Anterior cingulate cortex (tissue), 58 donors: ENCODE measurements at places on chromosomes 11 and 22.

DNA sequence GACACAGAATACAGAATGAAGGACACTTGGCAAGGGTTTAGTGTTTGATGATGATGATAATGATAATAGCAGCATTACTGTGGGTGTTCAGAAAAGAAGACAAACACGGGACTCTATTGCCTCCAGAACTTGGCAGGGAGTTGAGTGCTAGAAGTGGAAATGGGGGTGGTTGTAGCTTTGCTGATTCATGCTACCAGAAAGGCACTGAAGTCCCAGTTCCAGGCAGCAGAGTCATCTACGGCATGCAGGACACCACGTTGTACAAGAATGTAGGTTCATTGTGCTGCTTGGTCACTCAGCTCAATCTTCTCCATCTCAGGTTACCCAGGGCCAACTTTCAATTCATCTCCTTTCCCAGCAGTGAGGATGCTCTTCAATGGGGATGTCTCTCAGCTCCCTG, 115.7 kb downstream of the NTM start:
- no peak for DNase-seq

GRCh38 chr11:80477178-80477577, 1036.3 kb upstream of the TENM4 start:
- DNase-seq, result no peak

GRCh38 chr11:103007521-103007920, 52.0 kb upstream of the MMP13 start:
- DNase-seq, result no peak

DNA sequence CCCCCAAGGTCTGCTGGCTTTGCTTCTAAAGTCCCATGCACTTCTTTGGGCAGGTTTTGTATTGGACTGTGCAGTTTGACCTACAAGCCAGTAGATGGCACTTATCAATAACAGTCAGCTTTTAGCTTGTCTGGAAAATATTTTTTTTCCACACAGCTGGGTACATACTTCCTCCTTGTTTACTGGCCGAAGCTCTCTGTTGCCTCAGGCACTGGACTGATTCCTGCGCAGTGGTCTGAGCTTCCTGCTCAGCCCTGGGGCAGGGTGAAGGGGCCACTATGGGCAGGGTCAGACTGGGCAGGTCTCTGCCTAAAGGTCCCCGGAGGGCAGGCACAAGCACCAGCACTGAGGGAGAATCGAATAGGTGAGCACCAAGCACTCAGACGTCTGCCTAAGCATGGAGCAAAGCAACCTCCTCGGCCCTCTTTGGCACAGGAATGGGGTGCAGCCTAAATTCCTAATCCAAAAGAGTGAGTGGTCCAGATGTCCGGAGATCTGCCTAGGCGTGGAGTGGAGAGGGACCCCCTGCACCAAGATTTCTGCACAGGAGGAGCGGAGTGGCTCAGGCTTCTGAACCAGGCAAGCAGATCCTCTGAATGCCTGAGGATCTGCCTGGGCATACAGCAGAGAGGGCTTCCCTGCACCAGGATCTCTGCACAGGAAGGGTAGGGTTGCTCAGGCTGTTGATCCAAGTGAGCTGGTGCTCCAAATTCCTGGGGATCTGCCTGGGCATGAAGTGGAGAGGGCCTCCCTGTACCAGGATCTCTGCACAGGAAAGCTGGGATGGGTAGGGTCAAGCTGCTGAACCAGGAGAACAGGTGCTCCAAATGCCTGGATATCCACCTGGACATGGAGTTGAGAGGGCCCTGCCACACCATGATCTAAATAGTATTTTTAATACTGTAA, 105.9 kb upstream of the C11orf58 start:
- DNase-seq, result no peak

DNA sequence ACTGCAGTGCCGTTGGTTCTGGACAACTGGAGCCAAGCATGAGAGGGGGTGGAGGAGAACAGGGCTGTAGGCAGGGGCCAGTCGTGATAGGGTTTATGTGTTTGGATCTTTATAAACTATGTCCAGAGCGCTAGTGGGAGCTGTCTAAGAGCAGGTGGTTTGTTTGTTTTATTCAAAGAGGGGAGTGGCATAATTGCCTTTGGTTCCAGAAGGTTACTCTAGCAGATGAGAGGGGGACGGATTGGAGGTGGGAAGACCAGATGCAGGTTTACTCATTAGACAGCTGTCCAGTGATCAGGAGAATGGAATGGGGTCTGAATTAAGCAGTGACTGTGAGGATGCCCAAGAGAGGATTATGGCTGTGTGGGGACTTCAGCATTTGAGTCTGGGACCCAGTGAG, 109.3 kb upstream of the TBCEL start:
- DNase-seq, result no peak

DNA sequence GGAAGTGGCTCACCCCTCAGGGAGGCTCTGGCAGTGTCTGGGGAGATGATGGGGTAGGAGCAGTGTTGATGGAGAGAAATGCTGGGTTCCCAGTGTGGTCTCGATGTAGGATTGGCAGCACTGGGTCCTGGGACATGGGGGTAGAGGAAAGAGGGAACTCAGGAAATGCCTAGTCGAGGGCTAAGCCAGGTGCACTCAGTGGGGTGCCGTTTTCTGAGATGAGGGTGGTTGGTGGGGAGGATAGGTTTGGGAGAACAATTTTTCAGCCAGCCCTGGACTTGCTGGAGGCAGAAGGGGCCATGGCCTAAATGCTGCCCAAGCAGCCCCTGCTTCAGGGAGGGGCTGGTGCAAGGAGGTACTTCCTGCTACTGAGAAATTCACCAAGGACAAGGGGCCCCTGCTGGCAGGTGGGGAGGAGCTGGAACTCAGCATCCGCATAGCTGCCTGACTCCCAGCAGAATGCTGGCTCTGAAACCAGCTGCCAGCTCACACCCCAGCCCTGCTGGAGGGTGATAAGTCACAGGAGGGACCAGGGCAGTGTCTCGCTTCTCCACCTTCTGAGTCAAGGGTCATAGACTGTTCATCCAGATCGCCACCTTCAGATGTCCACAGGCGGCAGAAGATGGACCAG, 6.0 kb downstream of the CCDC157 start:
- no peak for DNase-seq

- DNase-seq, result no peak
Observed at GRCh38 chr11:108246885-108247284, 24.0 kb downstream of the ATM start.

- no peak for DNase-seq
Observed at GRCh38 chr11:70603756-70604211, 205.5 kb downstream of the CTTN start.
